T-helper 2 cell treated with Interferon-gamma antibody and Interleukin-4, amounts not matched to agents 100 ng/mL and 5 ng/mL, for 36 hours (primary cell): ENCODE measurements at places on chromosomes 5 and 9. TPM values are rescaled to one million over a fixed set of nuclear protein-coding genes. Genes with fewer than 3 reads are reported as not detected.

Gene OR1J4
- not detected in 2 replicates for total RNA-seq

Gene ODF2
- total RNA-seq: 54.3 and 58.6 TPM in 2 replicates

Gene LIFR
- total RNA-seq: not detected in 2 replicates

Gene THOC3
- total RNA-seq: 94.6 and 105 TPM in 2 replicates

Gene SLC34A1
- total RNA-seq: 0.07 and 0.11 TPM in 2 replicates

Gene FCHO2
- total RNA-seq: 0.64 and 0.75 TPM in 2 replicates

Gene PCDHGA9
- 0.25 and 0.34 TPM in 2 replicates for total RNA-seq

Gene TMEM252
- not detected in 2 replicates for total RNA-seq

Gene PCDHGB7
- 0.20 and 0.39 TPM in 2 replicates for total RNA-seq

Gene WNT8A
- not detected in 2 replicates for total RNA-seq

Gene SMIM33
- total RNA-seq: 0.59 and 0.80 TPM in 2 replicates

Gene ENHO
- not detected in 2 replicates for total RNA-seq

Gene SERF1B
- 9.4 and 11.6 TPM in 2 replicates for total RNA-seq

Gene MLANA
- total RNA-seq: not detected in 2 replicates

Gene TRAF1
- 78.8 and 82.3 TPM in 2 replicates for total RNA-seq

Gene INSL6
- not detected in 2 replicates for total RNA-seq

Gene PBX3
- total RNA-seq: 22.2 and 23.1 TPM in 2 replicates

Gene C5orf24
- total RNA-seq: 31.5 and 34.3 TPM in 2 replicates

Gene SNX18
- 18.1 and 18.5 TPM in 2 replicates for total RNA-seq

Gene RABEPK
- total RNA-seq: 19.2 and 19.8 TPM in 2 replicates

Gene NMUR2
- total RNA-seq: not detected in 2 replicates

Gene MYOZ3
- total RNA-seq: 0.07 TPM in 1 of 2 replicates, not detected in the other

Gene MRPS27
- 58.4 and 66.0 TPM in 2 replicates for total RNA-seq

Gene BAAT
- not detected in 2 replicates for total RNA-seq

Gene ENTREP1
- 0.05 TPM in 1 of 2 replicates, not detected in the other for total RNA-seq

Gene HINT2
- 55.0 and 55.7 TPM in 2 replicates for total RNA-seq

Gene IL4
- 4.0 and 7.9 TPM in 2 replicates for total RNA-seq

Gene GRIN1
- 0.05 TPM in 1 of 2 replicates, not detected in the other for total RNA-seq

Gene RNF183
- total RNA-seq: 0.45 TPM in 1 of 2 replicates, not detected in the other

Gene CHSY3
- not detected in 2 replicates for total RNA-seq

Gene ZNF454
- total RNA-seq: 0.07 TPM in 1 of 2 replicates, not detected in the other

Gene NPR3
- total RNA-seq: not detected in 2 replicates

Gene BDP1
- total RNA-seq: 32.9 and 33.0 TPM in 2 replicates

Gene UNC13B
- 0.27 and 0.84 TPM in 2 replicates for total RNA-seq

Gene ABCA1
- total RNA-seq: 0.05 and 0.14 TPM in 2 replicates

Gene ANKRD18B
- 1.1 and 1.9 TPM in 2 replicates for total RNA-seq
